ENCODE measurements at places on chromosomes 2 and 18.
A peak's percentile ranks its signal among the peaks of the same experiment; 100 is the strongest.

DNA sequence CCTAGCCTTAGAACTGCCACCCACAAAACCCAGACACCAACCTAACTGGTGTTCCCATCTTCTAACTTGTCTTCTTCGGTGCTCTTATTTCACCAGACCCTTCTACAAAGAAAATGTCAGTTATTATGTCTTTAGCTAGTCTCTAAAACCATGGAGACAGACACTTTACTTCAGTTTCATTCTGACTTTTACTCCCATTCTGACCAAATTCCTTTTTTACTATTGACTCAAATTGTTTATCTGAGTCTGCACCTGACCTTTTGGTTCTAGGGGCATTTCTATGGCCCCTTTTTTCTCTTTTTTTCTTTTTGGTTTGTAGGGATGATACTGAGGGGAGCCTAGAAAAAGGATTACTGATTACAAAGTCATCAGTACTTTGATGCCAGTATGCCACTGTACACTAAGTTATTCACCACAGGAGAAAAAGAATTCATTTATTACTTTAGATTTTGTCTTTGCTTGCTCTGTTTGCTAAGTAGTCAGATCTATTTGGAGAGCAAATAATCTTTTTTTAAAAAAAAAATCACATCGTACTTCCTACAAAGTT is 6.8 kb upstream of the SLC1A4 start:
- DNase-seq = no peak

GRCh38 chr2:74743778-74744177 is 89.7 kb downstream of the SEMA4F start:
- no peak for DNase-seq

- DNase-seq = peak; percentile 77
Measured at GRCh38 chr2:189109921-189110397, 69.6 kb downstream of the COL5A2 start.

GRCh38 chr2:28286678-28287077 is 106.0 kb upstream of the FOSL2 start:
- DNase-seq = peak; percentile 65

DNA sequence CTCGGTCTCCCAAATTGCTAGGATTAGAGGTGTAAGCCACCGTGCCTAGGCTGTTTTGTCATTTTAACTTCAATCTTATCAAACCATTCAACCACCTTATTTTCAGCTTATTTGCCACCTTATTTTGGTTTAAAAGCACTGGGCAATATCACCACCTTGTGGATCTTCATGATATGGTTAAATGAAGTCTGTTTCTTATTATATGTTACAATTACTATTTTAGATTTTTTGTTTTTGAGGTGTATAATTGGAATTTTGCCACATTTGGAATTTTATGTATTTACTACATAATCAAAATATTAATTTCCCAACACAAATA is 43.8 kb upstream of the SCN9A start:
- DNase-seq = peak; percentile 59

GRCh38 chr18:34901299-34901698 is 139.9 kb upstream of the MAPRE2 start:
- DNase-seq = no peak

DNA sequence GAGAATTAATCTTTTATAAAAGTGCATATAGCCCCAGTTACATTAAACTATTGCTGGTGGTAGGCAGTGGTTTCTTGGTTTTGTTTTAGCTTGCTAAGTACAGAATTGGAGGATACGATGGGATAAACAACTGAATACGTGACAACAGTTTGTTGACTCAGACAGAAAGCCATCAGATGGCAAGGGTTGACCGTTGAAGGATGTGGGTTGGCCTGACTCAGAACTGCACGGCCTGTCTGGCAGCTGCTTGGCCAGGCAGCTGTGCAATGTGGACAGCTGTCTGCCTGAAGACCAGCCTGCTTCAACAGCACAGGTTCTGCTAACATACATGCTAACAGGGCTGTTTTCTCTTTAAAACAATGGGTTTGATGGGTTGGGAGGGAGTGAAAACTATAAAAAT is 46.6 kb downstream of the PRKRA start:
- peak; percentile 59 for DNase-seq

DNA sequence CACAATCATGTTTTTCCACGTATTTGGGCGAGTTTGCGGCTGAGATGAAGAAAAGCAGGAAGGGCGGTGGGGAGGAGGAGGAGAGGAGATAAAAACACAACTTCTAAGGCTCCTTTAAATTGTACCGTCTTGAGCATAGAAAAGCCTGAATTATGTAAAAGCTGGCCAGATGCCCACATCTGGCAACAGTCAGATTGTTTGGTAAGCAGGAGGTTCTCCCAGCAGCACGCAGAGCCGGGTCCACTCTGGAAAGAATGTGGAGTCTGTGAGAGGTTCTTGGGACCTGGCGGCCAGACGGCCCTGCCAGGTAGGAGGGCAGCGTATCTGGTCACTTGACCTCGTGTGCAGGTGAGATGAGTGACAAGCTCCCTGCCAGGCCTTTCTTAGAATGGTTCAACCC is 215.3 kb upstream of the APCDD1 start:
- peak; percentile 70 for DNase-seq

DNA sequence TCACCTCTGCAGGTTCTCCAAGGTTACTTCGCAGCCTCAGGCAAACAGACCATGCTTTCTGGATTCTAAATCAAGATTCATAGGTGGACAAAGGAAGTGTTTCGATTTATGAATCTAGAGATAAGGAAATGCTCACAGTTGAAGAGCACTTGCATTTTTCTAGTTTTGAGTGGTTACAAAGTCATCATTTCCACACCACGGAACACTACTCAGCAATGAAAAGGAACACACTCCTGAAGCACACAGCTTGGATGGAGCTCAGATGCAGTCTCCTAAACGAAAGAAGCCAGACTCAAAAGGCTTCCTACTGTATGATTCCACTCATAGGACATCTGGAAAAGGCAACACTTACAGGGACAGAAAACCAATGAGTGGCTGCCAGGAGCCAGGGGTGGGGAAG is 31.7 kb downstream of the SDC1 start:
- DNase-seq = no peak
